ENCODE measurements at places on chromosomes 7 and 10. TPM values are rescaled to one million over a fixed set of nuclear protein-coding genes. Genes with fewer than 3 reads are reported as not detected.

The TMEM130 gene
- total RNA-seq = not detected

DNA sequence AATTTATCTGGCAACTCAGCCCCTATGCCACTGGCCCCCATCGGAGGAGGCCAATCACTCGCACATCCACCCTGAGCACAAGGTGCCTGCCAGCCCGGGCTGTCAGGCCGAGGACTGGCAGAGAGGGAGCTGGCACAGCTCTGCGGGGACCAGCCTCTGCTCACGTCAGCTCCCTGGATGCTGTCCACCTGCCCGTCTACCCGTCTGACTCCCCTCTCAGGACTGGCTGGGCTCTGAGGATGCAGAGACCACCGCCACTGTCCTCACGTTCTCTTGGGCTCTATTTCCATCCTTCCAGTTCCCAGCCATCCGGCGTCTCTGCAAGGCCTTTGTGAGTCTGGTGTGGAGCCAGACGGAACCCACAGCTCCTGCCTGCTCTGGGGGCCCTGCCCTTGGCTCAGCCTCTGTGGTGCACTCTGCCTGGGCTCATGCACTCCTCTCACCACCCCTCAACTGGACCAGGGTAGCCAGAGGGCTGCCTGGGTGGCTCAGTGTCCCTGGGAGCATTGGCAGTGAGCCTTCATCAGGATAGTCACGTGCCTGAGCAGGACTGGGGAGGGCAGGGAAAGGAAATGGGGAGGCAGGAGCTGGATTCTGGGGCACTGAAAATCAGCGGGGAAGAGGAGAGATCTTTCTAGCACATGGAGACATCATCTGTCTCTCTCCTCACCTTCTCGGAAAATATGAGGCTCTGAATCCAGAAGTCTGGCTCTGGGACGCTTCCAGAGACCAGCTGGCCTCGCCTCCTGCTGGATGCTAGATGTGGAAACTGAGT, 38.0 kb upstream of the PCBD1 start:
- DNase-seq = no peak

GRCh38 chr7:17405786-17406185, 107.3 kb downstream of the AHR start:
- no peak for DNase-seq

DNA sequence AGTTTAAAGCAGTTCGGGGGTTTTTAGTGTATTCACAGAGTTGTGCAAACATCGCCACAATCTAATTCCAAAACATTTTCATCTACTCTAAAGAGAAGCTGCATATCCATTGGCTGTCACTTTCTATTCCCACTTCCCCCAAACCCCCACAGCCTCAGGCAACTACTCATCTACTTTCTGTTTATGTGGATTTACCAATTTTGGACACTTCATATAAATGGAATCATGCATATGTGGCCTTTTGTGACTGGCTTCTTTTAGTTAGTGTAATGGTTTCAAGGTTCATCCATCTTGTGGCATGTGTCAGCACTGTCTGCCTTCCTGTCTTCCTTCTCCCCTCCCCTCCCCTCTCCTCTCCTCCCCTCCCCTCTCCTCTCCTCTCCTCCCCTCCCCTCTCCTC, 78.5 kb upstream of the FZD1 start:
- no peak for DNase-seq

- DNase-seq = no peak
These were observed 51.8 kb upstream of the FAM3C start for GRCh38 chr7:121447911-121448300.

- no peak for DNase-seq
These were observed 1.9 kb downstream of the PIK3AP1 start for GRCh38 chr10:96718304-96718990.

The TUBAL3 gene
- total RNA-seq = not detected

DNA sequence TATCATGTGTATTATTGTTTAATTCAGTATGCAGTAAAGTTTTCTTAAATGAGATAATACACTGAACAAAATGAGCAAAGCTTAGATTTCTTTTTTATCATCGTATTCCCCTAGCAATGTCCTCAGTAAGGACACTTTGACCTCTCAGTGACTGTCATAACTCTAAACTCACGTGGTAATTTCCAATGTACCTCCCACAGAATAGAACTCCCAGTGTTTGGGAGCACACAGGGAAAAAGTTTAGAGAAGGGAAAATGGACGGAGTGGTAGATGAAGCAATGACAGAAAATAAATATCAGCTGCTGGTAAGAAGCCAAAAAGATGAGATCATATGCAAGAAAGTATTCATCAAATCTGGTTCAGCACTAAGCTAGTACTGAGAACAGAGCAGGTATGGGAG, 758.6 kb upstream of the KCND2 start:
- no peak for DNase-seq

The FAM241B gene
- 6.1 TPM for total RNA-seq

GRCh38 chr7:4661871-4662270, 20.2 kb upstream of the FOXK1 start:
- no peak for DNase-seq

DNA sequence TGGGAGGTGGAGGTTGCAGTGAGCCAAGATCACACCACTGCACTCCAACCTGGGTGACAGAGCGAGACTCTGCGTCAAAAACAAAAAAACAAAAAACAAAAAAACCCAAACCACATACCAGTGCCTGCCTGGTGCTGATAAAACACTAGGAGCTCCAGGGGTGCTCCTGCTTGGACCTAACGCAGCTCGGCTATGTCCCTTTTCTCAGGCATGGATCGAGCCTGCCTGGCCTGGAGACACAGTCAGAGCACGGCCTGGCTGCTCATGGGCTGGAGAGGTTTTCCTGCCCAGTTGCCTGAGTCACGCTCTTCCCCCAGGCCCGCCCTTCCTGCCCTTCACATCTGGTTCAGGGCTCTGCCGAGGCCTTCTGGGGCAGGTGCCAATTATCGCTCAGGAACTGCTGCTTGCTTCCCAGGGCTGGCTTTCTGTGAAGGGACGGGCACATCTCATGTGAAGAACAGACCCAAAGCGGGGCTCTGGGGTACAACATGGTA, 12.6 kb upstream of the NPFFR1 start:
- no peak for DNase-seq

DNA sequence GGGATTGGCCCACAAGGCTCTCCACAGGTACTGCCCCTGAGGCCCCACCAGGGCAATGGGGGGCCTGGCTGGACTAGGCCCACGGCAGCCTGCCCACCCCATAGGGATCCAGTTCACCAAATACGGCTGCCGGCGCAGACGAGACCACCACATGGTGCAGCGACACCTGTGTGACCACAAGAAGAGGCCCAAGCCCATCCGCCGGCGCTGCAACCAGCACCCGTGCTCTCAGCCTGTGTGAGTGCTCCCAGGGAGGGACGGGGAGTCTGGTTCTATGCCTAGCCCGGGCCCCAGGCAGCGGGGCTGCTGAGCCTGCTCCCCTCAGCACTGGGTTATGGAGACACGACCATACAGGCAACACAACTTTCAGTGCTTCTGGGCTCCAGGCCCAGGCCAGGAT, 33.2 kb downstream of the TBATA start:
- DNase-seq = no peak

DNA sequence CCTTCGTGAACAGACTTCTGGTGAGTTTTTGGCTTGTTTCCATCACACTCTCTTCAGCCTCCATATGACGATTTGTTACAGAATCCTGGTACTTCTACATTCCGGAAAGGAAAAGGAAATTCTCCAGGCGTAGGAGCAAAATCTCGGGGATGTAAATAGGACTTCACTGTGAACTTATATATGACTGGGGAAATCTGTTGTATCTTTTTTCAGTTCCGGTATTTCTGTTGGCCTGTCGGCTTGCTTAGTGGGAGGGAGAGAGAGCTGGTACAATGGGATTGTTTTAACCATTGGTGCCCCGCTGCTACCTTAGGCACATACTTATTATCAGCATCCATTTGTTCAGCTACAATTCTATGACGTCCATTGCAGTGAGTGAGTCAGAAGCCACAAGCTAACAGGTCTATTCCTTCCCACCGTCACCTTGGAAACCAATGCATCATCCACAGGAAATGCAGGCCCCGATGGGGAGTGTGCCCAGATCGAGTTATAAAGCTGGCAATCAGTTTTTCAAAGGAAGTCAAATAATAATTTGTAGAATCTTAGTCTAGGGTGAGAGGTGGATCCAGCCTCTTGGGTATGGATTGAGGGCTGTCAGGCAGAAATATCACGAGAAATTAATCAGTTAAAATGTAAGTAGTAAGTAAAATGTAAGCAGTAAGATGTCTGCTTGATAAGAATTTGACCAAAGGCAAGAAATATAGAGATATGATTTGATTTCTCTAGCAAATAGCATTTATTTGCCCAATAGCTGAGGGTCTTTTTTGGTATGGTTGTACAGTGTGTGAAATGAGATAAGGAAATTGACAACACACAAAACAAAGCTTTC, 92.0 kb upstream of the MKLN1 start:
- DNase-seq = peak; percentile 89

DNA sequence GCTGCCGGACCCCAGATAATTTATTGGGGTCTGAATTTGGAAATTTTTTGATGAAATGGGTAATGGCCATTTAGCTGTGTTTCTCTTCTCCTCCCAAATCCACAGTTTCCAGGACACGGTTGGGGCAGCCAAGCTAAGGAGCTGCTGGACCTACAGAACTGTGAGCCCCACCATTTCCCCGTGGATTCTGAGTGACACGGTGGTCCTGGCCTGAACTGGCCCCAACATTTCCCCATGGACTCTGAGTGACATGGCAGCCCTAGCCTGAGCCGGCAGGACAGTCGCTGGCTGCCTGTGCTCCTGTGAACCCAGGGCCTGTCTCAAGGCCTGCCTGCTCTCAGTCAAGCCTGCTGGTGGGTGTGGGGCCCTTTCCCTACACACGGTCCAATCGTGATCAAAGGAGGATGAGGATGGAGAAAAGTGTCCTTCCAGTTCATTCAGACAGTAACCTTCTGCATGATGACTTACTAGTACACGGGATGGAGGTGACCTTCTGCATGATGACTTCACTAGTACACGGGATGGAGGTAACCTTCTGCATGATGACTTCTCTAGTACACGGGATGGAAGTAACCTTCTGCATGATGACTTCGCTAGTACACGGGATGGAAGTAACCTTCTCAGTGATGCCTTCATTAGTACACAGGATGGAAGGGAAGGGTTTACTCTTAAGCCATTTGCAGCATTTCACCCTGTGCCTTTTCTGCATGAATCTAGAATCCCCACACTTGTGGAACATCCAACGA, 359.9 kb downstream of the GLRX3 start:
- no peak for DNase-seq

DNA sequence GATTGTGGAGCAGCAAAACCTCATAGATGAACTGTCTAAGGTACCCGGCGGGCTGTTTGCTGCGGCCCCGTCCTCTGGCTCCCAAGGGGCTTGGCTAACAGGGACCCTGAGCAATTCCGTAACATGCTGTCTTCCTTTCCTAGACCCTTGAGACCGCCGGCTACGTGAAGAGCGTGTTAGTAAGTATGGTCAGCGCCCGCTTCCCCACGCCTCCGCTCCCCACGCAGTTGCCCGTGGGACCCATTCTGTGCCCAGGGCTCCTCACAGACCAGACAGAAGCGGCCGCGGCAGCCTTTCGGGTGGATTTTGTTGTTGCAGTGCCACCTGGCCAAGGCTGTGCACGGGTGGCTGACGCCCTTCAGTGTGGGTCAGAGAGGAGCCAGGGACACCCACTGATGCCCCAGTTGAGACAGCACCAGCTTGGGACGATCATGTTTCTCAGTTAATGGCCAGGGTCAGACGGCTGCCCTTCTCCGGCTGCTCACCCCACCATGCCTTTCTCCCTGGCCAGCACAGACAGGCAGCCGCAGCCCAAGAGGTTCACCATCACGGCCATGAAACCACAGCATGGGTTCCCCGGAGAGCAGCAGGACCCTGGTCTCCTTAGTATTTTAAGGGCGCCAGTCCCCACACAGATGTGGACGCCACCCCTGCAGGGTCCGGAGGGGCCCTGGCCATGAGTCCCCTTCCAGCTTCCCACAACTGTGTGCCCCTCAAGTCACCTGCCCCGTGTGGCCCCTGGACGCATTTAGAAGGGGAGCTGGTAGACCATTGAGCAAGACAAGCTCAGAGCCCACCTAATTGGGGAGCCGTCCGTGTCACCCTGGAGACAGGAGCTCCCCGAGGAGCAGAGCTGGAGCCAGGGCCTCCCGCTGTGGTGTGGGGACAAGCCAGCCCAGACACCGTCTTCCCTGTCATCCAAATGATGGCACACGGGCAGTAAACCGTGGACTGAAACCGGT, 49.4 kb upstream of the DPYSL4 start:
- no peak for DNase-seq

GRCh38 chr10:10914144-10914543, 103.5 kb upstream of the CELF2 start:
- DNase-seq = no peak

- no peak for DNase-seq
These were observed 226.7 kb downstream of the EXOC4 start for GRCh38 chr7:133479456-133480065.

DNA sequence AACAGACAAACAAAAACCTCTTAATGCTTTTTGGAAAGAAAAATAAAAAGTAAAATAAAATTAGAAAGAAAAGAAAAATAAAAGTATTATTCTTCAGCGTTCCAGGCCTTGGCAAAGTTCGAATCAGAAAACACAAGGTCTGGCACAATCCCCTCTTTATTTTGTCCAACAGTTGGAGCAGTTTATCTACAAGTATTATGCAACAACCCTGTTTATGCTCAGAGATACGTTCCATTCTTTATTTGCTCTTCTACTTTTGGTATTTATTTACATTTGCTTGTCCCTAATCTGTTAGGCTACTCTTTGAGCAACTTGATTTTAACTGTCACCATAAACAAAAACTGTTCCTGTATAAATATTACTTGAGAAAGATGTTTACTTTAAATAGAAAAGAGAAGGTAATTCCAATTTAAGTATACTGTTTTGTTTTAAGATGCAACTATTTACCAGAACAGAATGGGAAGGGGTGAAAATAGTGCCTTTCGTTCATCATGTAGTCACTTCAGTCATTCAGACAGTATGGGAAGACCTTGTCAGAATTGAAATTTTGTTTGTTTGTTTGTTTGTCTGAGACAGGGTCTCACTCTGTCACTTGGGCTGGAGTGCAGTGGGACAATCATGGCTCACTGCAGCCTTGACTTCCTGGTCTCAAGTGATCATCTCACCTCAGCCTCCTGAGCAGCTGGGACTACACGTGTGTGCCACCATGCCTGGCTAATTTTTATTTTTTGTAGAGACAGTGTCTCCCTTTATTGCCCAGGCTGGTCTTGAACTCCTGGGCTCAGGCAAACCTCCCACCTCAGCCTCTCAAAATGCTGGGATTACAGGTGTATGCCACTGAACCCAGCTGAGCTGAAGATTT, 5.7 kb downstream of the PDK4 start:
- no peak for DNase-seq

- DNase-seq = no peak
These were observed 170.0 kb upstream of the IGFBP3 start for GRCh38 chr7:46091071-46091470.

DNA sequence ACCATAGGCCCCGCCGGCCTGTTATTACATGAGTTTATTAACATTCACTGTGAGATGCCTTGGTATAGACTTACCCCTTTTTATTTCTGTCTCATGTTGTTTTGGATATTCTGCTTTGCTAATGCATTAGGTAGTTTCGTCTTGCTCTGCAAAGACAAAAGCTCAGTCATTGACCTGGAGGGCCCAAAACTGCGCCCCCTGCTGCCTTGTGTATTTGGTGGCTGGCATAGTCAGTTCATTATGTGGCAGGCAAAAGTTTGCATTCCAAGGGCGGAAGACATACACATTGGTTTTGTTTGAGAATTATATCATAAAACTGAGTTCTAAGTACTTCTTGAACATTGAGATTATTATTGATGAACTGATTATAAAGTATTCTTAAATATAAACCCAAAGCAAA, 372.5 kb downstream of the SDK1 start:
- DNase-seq = peak; percentile 45
